ENCODE measurements at places on chromosomes 13 and 19. TPM values are rescaled to one million over a fixed set of nuclear protein-coding genes. Genes with fewer than 3 reads are reported as not detected.
A peak's percentile ranks its signal among the peaks of the same experiment; 100 is the strongest.

DNA sequence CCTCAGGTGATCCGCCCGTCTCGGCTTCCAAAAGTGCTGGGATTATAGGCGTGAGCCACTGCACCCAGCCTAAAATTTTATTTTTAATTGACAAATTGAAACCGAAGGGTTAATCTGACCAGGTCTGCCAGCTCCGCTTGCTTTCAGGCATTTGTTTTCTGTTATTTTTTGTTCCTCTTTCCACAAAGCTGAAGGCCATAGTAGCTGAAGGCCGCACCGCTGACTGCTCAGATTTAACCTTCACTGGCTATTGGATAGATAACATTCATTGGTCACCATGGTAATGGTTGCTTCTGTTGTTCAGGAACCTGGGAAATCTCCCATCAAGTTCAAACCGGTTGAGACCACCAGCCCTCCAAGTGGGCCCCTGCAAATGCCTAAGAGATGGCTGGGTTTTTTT is 124.5 kb upstream of the USP29 start:
- DNase-seq = peak; percentile 15

DNA sequence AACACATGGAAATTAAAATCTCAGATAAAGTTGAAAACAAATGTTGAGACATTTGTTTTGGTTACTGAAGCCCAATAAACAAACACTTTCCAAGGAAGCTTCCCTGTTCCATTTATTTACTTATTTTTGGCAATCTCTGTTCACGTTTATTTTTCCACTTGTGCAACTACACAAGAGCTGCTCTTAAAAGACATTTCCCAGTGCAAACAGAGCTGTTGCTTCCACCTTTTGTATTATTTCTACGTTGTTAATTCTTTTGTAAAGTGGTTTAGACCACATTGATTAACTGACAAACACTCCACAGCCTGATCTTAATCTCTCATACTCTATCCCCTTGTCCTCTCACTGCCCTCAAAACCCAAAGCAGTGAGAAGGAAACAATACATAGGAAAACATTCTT is 757.6 kb downstream of the LIG4 start:
- no peak for DNase-seq

DNA sequence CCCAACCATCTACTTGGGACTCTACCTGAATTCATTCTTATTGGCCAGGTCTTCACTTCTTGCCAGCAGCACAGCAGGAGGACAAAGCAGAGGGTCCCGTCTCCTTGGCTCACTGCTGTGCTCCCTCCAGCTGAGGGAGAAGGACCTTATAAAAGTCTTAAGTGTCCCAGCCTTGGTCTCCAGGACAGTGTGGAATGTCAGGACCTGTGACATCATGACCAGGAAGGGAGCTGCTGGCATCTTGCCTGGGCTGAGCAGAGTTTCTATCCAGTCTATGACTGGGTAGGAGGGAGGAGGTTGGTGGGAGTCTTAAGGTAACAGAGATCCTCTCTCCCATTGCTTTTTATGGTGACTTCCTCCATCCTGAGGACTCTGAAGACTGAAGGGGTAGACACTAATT is 56.6 kb upstream of the ANKRD10 start:
- no peak for DNase-seq

DNA sequence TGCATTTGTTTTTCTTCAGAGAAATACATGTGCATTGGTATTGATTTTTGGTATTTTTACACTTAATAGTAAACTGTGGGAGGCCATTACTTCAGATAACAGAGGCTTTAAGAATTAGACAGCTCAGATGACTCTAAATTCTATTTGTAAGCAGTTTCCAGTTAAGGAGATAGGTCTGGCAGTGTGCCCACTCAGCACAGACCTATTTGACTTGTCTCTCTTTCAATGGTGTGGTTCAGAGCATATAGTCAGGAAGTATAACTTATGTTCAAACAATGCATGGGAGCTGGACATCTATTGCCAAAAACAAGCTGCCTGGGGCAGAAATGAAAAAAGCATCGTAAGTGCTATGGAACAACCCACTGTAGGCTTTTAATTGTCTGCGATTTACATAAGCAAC is 370.7 kb downstream of the HS6ST3 start:
- DNase-seq = no peak

- no peak for DNase-seq
These were observed 2.1 kb upstream of the ADPRHL1 start for GRCh38 chr13:113455384-113455783.

DNA sequence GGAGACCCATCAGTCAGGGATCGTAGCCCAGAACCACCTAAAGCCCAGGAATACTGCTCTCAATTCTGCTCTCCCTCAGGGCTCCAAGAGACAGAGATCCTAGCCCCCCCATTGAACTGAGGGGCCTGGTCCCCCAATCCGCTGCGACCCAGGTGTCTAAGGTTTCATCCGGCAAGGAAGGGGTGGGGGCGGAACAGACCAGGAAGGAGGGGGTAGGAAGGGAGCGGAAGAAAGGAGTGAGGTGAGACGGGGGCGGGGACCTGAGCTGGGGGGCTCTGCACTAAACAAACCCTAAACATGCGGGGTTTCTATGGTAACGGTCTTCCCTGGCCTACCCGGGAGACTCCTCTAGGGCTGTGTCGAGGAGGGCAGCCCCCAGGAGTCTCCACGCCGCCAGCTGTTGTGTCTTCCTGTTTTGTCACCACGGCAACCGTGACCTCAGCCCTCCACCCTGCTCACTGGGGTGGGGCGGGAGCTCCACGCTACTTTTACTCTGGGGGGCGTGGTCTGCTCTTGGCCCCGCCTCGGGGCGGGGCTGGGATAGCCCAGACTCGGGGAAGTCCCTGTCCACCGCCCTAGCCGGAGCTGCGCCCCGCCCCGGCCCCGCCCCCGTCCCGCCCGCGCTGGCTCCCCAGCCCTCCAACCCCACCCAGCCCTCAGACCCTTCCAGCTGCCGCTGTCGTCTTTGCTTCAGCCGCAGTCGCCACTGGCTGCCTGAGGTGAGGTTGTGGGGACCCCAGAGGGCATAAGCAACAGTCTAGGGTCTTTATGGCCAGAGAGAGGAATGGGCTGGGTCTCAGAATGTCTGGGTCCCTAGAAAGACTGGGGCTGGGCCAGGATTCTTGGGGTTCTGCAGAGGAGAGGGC is at the start of gene MYADM:
TSS of gene MYADM (plus strand) at position 659 of the 866 bp plus-strand sequence. CDS start 5,647 bp downstream, outside the sequence.
- peak; percentile 98 for DNase-seq

DNA sequence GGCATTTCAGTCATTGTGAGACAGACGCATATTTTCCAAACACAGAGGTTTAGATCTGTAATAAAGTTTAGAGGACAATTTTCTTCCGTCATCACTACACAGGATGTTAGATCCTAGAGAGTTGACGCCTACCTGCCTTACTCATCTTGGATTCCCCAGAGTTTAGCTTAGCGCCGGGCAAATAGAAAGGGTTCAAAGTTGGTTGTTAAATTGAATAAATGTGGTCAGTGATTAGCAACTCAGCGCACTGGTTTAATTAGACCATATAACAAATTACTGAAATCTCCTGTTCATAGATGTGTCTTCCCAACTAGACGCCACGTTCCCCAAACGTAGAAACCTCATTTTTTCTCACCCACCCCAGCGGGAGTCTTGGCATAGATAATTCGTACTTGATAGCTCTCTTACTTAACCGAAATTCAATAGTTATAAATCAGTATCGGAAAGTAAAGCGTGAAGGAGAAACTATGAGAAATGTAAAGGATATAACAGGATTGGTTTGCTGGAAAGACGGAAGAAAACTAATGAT is 726 bp upstream of the UFM1 start:
- DNase-seq = no peak

PBX4 gene
- total RNA-seq = 10.0 TPM

NLRP5 gene
- not detected for total RNA-seq

SHC2 gene
- total RNA-seq = 47.1 TPM

GAPDHS gene
- total RNA-seq = not detected

RXFP2 gene
- total RNA-seq = not detected

HIPK4 gene
- not detected for total RNA-seq

ERICH6B gene
- not detected for total RNA-seq

All from spleen (tissue), 13 donors.